ENCODE measurements at places on chromosomes 13 and 19.

GRCh38 chr13:101447852-101448251 lies 4.6 kb upstream of the ITGBL1 start:
- DNase-seq, result no peak

DNA sequence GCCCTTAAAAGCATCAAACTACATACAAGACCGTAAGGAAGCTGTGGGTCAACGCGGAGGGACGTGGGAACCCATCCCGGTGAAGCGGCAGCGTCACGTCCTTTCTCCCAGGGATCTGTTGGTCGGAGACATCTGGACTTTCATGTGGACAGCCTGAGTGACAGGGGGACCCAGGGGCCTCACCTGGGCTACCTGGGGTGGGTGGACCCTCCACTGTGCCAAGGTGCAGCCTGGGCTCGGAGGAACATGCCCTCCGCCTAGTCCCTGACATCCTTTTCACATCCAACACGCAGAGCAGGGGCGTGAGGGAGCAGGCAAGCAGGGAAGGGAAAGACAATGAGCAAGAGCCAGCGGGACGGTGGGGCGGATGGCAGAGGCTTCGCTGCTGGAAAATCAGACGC lies 13.8 kb upstream of the GARIN5A start:
- DNase-seq, result no peak

- no peak for DNase-seq
Measured at GRCh38 chr19:50202386-50202785, 1.0 kb upstream of the MYH14 start.

GRCh38 chr13:33934343-33934742 lies 116.4 kb downstream of the RFC3 start:
- DNase-seq, result no peak

GRCh38 chr13:29743201-29743786 lies 107.1 kb downstream of the UBL3 start:
- no peak for DNase-seq

DNA sequence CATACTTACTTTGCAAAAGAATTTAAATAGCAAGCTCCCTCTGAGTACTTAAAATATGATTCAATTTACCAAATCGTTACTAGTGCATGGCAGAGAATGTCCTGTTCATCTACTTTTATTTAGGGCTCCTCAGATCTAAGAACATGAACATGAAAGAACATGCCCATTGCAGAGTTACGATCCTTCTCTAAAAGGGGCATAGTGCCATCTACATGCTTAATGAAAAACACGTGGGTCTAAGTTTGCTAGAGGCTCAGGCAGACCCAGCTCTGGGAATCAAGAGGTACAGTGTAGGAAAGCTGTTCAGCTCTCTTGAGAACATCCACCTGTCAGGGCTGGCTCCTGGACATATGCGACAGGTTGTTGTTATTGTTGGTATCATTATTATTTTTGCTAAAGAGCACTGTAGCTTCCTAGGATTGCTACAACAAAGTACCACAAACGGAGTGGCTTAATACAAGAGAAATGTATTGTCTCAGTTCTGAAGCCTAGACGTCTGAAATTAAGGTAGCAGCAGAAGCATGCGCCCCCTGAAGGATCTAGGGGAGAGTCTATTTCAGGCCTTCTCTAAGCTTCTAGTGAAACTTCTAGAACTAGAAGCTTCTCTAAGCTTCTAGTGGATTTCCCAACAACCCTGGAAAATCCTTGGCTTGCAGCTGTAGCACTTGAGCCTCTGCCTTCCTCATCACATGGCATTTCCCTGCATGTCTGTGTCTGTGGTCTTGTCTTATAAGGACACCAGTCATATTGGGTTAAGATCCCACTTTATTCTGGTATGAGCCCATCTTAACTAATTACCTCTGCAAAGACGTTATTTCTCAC lies 133.9 kb downstream of the DCT start:
- DNase-seq, result peak; percentile 56

- DNase-seq, result no peak
Measured at GRCh38 chr19:41527089-41527488, 48.9 kb upstream of the CEACAM21 start.

- no peak for DNase-seq
Measured at GRCh38 chr13:111037927-111038326, 77.2 kb upstream of the ARHGEF7 start.

DNA sequence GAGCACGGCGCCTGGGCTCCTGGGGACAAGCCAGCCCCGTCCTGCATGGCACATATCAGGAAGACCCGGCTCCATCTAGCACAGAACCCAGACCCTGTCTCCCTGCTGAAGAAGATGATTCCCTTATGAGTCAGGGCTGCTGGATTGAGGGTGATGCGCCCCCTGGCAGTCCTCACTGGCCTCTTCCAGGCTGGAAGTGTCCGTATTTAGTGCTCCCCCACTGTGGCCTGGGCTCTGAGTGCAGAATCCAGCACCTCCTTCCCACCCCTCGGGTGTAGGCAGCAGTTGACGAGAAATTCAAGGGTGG lies 14.9 kb downstream of the COMP start:
- DNase-seq, result no peak

DNA sequence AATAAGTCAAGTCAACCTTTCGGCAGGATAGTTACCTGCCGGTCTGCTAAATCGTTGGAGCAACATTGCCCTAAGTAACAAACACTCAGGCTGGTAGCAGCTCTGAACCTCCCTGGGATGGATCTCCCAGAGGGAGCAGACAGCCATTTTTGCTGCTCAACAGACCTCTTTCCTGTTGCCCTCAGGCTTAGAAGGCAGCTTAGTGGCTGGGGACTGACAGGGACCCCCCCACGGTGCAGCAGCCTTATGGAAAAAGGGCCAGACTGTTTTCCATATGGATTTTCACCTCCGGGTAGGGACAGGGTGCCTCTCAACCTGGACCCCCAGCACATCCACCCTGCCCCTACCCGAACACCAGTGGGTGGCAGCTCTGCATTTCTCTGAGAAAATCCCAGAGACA lies 49.7 kb downstream of the UBL3 start:
- no peak for DNase-seq

- no peak for DNase-seq
Measured at GRCh38 chr19:33394723-33395560, 21.4 kb downstream of the CEBPG start.

DNA sequence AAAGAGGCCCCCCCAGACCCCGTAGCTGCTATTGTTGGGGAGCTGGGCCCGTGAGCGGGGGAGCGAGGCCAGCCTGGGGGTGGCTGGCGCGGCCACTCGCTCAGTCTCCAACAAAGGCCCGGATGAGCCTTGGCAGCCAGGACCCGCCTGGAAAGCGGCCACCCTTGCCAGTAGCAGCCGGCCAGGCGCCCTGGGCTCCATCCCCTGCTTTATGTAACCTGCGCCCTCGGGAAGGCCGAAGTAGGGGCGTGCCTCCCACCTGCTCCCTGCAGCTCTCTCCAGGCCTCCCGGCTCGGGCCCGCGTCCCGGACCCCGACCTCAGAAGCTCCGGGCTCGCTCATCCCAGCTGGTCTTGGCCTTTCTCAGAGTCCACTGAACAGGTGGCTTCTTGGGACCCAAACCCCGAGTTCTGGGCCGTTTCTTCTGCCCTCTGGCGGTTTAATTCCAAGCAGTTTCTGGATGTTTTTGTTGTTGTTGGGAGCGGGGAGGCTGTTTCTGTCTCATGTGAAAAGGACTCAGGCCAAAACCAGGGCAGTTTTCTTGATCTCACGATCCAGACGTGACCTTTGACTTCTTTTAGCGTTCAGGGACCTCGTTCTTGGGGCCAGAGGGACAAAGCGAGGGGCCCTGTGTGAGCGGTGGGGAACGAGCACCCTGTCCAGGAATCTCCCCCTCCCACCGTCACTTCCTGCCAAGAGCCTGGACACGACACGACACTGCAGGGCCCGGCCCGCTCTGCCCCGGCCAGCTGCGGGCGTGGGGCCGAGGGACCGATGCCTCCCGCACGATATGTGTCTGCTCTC lies 1.2 kb downstream of the CDC34 start:
- no peak for DNase-seq

GRCh38 chr13:23833733-23834611 lies 55.2 kb downstream of the MIPEP start:
- DNase-seq, result no peak

GRCh38 chr19:43901395-43902390 lies 33.4 kb downstream of the ZNF45 start:
- no peak for DNase-seq

DNA sequence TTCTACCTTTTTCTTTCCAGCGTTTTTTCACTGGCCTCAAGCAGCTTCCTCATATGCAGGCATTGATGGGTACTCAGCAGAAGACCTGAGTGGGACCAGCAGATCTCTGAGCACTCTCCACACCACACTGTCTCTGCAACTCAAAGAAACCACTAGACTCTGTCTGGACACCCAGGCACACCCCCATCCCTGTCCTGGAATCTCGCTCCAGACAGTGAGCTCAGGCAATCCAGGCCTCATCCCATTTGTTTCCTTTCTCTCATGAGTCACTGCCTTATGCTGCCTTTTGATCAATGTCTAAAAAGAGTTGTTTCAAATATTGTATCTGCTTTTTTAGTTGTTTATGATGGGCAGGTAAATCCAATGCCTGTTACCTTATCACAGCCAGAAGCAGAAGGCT lies 19.7 kb upstream of the POP4 start:
- DNase-seq, result no peak

DNA sequence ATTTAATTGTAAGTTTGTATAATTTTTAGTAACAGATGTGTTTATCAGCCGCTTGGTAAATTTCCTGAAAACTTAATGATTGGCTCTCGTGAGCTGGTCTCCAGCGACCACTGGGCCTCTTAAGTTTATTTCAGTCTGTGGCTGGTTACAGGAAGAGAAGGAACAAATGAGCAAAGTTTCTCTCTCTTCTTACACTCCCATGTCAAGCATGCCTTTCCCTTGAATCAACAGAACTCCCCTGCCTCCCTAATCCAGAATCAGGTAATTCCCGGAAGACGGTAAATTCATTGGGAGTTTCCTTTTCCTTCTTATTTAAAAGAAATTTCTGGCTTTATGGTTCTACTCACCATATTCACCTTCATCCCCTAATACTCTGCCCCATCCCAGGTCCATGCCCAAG lies 52.5 kb upstream of the POMP start:
- no peak for DNase-seq

DNA sequence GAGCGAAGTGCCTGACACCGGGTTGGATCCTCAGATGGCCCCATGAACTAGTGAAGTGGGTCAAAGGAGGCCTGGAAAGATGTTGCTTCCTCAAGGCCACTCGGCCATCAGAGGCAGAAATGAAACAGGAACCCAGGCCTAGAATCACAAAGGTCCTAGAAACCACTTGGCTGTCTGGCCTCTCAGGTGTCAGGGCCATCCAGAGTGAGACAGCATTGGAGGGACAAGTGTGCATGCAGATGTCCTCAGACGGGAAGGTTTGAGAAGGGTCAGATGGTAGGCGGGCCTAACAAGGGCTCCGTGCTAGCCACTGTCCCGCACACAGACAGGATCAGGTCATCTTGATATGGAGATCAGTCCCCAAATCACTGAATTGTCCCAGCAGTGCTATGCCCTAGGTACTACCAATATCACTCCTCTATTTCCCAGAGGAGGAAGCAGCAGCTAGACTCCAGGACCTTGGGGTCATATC lies 14.3 kb downstream of the CCDC97 start:
- no peak for DNase-seq

DNA sequence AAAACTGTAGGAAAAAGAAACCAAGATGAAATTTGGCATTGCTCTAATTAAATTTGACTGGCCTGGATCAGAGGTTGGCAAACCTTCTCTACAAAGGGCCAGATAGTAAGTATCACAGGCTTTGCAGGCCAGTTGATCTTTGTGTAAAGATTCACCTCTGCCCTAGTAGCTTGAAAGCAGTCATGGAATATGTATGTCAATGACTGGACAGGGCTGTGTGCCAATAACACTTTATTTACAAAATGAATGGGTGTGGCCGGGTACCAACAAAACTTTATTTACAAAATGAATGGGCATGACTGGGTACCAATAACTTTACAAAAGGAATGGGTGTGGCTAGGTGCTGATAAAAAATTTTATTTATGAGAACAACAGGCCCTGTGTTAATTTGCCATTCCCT lies 20.0 kb downstream of the SIN3B start:
- no peak for DNase-seq

GRCh38 chr19:18173054-18173571 lies 500 bp upstream of the IFI30 start:
- no peak for DNase-seq

DNA sequence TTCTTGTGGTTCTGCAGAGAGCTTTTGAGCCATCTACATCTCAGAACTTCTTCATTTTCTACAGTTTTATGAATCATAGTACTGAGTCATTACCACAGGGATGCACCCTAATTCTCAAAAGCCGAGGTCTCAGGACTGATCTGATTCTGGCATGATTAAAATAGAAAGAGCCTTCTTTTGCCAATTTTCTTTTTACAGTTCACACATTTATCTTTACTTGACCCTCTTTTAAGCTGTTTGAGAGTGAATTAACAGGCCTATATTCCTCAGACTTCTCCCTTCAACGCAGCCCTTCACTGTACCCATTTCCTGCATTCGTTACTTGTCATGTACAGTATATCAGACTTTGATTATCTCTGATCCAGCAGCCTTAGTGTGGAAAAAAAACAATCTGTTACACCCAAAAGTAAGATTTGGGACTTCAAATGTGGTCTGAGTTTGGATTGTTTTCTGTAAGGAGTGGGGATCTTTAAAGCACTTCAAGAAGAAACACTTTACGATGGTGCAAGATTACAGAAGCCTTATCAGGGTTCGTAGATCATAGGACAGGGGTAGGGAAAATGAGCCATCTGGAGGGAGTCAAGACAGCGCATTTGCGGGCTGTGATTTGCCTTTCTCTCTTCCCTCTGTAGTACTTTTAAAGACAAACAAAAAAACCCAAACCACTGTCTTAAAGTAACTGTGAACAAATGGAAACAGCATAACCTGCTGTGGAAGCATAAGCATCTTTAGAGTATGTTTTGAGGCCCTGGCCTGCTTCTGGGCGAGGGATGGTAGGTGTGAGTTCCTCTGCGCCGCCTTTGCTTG lies 15.3 kb upstream of the GPR183 start:
- DNase-seq, result no peak

- no peak for DNase-seq
Measured at GRCh38 chr13:26348966-26349365, 95.0 kb downstream of the CDK8 start.

- DNase-seq, result no peak
Measured at GRCh38 chr13:71503781-71504180, 363.2 kb downstream of the DACH1 start.

GRCh38 chr19:36775768-36776167 lies 3.2 kb upstream of the ZNF850 start:
- DNase-seq, result no peak

- no peak for DNase-seq
Measured at GRCh38 chr13:48892053-48892687, 83.5 kb upstream of the FNDC3A start.

DNA sequence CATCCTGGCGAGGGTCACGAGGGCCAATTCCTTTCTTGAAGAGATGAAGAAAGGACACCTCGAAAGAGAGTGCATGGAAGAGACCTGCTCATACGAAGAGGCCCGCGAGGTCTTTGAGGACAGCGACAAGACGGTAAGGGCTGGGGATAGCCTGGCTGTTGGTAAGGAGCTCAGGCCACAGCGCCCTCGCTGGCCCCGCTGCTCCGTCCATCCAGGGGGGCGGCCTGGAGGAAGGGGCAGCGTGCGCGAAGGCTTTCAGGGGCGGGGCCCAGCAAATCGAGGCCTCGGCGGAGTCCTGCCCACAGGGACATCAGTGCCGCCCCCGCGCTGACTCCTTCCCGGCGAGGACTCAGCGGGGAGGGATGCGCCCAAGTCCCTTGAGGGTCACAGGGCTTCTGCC lies 6.9 kb downstream of the F10 start:
- DNase-seq, result no peak

- no peak for DNase-seq
Measured at GRCh38 chr13:22454586-22454985, 726.2 kb upstream of the SGCG start.
